ENCODE measurements at places on chromosomes 1 and 21.

DNA sequence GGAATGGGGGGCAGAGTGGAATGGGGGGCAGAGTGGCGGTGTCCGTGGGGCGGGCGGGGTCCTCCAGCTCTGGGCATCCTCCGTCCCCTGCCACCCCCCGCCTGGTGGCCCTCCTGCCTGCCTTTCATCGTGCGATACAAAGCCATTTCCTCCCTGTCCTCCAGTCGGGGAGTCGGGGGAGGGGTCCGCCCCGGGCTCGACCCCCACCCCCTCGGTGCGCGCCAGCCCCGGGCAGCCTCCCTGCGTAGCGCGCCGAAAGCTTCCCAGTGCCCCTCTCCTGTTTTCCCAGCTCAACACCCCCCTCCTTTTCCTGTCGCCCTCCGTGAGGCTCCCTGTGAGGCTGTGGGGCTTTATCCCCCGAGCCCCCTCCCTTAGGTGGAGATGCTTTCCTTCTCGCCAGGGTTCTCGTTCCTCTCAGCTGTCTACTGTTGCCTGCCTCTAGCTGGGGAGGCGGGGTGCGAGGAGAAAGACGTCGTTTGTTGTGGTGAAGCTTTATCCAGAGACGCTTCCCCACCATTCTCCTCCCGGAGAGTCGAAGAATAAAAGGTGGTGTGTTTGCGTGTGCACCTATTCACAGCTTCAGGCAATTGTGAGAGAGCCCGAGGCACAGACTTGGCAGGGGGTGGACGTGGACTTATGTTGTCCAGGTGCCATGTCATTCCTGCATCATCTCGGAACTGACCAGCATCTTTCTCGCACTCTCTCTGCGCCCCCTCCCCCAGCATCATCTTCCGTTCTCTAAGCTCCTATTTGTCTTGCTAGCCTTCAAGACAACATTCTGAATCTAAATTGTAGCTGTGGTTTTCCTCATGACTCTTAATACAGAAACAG is 848 bp downstream of the DNM3 start:
- DNase-seq = no peak

GRCh38 chr1:164155347-164155746 is 403.6 kb upstream of the PBX1 start:
- DNase-seq = no peak

GRCh38 chr1:99672038-99672437 is 26.1 kb downstream of the PALMD start:
- DNase-seq = no peak

- no peak for DNase-seq
Observed at GRCh38 chr1:197272791-197273190, 4.7 kb downstream of the CRB1 start.

DNA sequence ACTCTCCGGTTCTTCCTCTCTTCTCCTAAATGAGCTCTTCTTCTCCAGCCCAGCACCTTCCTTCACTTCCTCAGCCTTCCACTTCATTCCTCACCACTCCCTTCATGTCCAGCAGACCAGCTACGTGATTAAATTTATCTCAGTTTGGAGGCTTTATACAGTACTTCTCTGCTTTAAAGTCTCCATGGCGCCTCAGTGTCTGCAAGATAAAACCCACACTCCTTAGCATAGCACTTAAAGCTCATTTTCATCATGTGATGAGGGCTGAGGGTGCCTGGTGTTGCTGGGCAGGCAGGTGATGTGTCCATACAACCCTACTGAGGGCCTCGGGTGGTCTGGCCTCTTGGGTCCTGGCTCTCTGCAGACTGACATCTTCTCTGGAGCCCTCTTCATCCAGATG is 7.7 kb downstream of the SLC5A9 start:
- DNase-seq = no peak

DNA sequence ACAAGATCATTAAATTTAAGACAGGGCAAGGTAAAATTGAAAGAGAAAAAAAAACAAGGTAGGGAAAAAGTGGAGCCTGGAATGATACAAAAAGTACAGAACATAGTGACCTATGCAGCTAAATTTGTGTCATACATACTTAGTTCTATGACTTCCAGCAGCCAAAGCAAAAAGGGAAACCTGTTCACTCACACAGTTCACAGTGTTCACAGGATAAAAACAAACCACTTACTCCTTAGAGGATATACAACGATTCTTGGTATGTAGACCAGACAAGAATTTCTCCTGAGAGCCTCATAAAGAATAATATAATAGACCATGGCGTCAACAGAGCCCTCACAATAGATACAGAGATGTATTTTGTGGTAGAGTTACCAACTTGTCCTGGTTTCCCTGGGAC is 27.5 kb downstream of the COA7 start:
- DNase-seq = no peak

DNA sequence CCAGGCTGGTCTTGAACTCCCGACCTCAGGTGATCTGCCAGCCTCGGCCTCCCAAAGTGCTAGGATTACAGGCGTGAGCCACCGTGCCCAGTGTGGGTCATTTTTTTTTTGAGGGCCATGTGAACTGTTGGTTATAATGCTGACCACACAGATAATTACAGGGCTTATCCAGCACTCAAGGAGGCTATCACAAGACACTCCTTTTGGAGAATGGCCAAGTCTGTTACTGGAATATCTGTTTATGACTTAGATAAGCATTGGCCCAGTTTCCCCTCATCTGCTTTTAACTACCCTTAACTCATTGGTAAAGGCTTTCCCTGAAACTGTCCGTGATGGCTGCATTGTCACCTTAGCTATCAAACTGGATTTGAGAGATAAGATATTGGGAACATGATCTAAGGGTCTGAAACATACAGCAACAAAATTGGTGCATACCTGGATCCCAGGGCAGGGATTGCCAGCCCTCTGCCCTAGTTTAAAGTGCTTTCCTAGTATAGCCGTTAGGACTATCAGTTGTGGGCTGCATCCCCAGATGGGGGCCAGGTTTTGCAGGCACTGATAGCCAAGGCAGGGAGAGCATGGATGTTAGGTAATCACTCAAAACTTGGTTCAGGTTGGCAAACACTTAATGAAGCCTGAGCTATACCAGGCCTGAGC is 15.6 kb downstream of the SZT2 start:
- no peak for DNase-seq

GRCh38 chr1:67189953-67190352 is 23.7 kb downstream of the IL23R start:
- no peak for DNase-seq

- peak; percentile 32 for DNase-seq
Observed at GRCh38 chr21:39078322-39079065, 104.8 kb downstream of the PSMG1 start.

- peak; percentile 86 for DNase-seq
Observed at GRCh38 chr1:234721476-234722269, 111.7 kb upstream of the IRF2BP2 start.

DNA sequence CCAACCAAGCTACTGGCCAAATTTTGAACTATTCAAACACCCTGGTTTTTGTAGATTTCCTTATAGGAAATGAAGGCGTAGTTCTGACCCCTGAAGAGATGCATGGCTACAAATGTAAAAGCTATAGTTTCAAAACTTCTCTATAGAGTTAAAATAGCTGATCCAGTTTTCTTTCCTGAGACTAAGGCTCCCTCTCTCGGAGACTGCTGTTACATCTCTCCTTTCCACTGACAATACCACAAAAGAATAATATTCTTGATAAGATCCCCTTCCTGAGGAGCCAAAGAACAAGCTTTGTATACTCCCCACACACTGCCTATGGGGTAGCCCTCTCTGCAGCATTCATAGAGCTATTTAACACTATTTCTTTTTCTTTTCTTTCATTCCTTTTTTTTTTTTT is 6.7 kb upstream of the CFAP126 start:
- DNase-seq = no peak

DNA sequence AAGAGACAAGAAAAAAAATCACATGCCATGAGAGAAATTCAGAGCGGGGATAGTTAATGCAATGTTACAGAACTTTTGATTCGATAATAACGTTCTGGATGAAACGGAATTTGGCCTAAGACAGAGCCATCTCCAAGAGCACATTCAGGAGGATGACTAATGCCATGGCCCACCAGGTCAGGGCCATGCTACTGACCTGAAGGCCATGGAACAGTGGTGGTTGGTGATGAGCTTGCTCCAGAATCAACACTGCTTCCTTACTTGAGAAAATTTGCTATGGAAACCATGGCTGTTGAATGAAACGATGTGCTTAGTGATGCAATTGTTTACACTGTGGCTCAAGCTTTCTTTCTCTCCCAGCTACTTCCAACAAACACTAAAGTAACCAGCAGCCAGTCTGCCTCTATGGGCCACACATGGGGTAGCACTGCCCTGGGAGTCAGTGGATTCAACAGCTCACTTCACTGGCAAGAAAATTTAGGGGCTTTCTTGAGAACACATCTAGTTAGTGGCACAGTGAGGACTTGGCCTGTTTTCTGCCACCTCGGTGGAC is 299.1 kb downstream of the PCP4 start:
- no peak for DNase-seq

GRCh38 chr1:175470591-175470990 is 272.8 kb downstream of the TNR start:
- no peak for DNase-seq

- no peak for DNase-seq
Observed at GRCh38 chr1:229031061-229031460, 239.8 kb upstream of the RAB4A start.

DNA sequence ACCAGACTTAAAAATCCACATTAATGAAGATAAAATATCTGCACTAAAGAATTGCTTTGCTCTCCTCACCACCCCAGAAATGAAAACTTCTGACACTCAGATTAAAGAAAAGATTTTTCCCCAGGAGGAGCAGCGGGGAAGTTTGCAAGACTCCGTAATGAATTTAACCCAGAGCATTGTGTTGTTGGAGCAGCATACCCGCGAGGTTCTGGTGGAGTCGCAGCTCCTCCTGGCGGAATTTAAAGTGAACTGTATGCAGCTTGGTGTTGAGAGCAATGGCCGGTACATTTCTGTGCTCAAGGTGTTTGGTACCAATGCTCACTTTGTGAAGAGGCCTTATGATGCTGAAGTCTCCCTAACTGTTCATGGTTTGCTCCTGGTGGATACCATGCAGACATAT is 46.4 kb downstream of the VPS13D start:
- peak; percentile 40 for DNase-seq

GRCh38 chr1:218461351-218461750 is 116.2 kb downstream of the TGFB2 start:
- no peak for DNase-seq

GRCh38 chr1:230308039-230308438 is 118.1 kb downstream of the PGBD5 start:
- peak; percentile 19 for DNase-seq

DNA sequence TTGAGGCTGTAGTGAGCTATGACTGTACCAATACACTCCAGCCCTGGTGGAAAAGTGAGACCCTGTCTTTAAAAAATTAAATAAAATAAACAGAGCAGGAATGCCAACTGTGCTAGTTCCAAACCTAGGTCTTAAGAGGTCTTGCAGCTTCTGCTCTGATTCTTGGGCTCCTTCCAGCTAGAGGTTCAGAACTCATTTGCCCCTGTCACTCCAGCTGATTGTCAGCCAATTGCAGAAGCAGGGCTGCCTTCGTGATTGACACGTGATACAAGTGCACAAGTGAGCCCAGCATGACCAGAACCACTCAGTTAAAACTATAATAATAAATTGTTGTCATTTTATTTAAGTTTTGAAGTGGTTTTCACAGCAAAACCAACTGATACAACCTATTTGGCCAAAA is 298.4 kb downstream of the USP25 start:
- no peak for DNase-seq

- DNase-seq = no peak
Observed at GRCh38 chr1:100306735-100307313, 40.8 kb downstream of the RTCA start.

DNA sequence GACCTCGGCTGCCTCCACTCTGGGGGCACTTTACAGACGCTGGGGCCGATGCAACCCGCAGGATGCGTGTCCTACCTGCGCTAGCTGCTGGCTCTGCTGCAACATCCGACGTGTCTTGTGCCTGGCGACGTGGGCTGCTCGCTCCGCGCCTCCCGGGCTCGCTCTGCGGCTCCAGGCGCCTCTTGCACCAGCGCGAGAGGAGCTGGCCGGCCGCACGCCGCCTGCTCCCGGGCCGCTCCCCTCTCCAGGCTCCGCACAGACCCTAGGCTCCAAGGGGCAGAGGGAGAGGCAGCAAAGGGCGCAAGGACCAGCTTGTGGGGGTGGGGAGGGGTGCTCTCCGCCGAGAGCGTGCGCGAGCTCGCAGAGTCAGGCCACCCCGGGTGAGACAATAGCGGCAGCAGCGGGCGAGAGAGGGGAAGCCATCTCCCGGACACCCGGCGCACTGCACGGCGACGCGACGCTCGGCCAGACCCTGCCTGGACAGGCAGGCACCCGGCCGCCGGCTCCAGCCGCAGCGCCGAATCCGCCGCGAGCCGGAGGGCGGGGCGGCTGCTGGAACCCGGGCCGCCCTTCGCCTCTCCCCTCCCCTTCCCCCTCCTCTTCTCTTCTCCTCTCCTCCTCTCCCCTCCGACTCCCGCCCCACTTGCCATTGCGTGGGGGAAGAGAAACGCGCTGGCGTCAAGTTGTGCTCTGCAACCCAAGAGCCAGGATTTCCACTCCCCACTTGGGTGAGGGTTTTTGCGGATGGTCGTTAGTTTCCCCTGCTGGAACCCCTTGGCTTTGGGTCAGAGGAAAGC is at the start of gene PIK3C2B:
Gene PIK3C2B (minus strand): TSS at position 525 of the 797 bp plus-strand sequence. CDS start 25,003 bp downstream, outside the sequence.
- DNase-seq = peak; percentile 71

DNA sequence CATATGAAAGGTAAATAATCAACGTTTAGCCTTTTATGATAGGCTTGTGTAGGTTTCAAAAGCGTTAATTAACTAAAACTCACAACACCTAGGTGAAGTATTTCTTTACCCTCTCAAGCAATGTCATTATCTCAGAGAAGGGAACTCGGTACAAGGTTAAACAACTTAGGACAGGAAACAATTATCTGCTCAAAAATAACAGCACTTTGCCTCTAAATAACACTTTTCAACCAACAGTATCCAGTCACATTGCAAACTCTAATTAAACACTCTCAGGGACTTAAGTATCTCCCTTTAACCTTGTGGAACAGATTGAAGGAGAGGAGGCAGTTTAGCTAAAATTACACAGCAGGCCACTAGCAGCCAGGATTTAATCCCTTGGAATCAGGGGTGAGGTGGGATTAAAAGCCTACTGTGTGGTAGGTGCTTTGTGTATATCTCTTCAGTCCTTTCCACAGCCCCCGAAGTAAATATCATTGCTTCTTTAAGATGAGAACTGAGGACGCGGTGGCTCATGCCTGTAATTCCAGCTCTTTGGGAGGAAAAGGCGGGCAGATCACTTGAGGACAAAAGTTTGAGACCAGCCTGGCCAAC is 5.2 kb upstream of the AKNAD1 start:
- DNase-seq = no peak

- DNase-seq = no peak
Observed at GRCh38 chr1:10338611-10339010, 60.3 kb upstream of the PGD start.

Measured in fibroblast of gingiva (primary cell).